ENCODE measurements at places on chromosomes 11 and 22.
A peak's percentile ranks its signal among the peaks of the same experiment; 100 is the strongest.

DNA sequence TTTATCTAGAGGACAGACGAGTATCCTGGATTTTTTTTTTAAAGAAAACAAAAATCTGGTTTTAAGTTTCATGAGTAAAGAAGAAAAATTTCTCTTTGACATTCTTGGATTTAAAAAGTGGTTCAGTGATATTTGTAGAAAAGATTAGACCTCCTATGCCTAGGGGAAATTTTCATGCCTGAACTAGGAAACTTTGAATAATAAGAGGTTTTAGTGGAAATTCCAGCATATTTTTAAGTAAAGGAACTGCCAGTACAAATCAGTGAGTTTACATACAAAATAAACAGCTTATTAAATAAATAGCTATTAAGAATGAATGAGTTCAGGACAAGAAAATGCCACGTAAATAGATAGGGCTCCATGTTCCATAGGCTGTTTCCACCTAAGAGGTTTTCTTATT is 17.5 kb downstream of the JAM3 start:
- no peak for DNase-seq

- DNase-seq = no peak
Observed at GRCh38 chr11:119545978-119546915, 123.3 kb upstream of the THY1 start.

DNA sequence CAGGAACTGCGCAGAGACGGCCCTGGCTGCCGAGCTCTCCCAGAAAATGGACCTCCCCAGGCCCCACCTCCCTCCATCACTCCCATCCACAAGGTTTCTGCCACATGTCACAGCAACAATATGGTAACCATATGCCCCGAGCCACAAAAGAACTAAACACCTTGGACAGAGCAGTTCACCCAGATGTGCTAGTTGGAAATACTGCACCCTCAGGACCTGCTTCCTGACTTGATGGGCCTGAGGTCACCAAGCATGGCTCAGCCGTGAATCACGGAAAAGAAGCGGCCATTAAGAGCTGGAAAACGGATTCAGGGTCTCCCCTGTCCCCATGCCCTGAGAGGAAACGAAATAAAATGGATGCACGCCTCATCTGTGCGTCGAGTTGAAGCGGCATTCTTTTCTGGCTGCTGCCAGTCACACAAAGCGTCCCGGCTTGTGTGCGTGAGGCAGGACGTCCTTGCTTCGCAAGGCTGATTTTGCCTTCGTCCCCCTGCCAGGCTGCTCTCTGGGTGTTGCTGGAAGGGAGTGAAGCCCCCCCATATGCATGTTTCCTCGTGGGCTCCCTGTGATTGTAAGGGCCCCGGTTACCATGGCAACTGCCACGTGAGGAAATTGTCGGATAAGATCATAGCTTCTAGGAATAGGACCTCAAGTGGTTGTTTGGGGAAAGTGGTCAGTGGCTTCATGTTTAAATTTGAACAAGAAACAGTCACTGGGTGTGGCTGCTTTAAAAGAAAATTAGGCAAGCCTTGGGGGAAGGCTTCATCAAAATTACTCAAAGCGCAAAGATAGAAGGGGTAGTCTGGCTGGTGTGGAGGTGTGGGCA is 51.7 kb downstream of the FLI1 start:
- no peak for DNase-seq

DNA sequence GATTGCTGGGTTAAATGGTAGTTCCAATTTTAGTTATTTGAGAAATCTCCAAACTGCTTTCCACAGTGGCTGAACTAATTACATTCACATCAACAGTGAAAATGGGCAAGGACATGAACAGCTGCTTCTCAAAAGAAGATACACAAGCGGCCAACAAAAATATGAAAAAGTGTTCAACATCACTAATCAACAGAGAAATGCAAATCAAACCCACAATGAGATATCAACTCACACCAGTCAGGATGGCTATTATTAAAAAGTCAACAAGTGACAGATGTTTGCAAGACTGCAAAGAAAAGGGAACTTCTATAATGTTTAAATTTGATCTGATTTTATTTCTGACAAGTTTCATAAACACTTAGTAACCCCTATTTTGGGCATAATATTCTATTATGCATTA is 537.5 kb downstream of the DLG2 start:
- DNase-seq = no peak

DNA sequence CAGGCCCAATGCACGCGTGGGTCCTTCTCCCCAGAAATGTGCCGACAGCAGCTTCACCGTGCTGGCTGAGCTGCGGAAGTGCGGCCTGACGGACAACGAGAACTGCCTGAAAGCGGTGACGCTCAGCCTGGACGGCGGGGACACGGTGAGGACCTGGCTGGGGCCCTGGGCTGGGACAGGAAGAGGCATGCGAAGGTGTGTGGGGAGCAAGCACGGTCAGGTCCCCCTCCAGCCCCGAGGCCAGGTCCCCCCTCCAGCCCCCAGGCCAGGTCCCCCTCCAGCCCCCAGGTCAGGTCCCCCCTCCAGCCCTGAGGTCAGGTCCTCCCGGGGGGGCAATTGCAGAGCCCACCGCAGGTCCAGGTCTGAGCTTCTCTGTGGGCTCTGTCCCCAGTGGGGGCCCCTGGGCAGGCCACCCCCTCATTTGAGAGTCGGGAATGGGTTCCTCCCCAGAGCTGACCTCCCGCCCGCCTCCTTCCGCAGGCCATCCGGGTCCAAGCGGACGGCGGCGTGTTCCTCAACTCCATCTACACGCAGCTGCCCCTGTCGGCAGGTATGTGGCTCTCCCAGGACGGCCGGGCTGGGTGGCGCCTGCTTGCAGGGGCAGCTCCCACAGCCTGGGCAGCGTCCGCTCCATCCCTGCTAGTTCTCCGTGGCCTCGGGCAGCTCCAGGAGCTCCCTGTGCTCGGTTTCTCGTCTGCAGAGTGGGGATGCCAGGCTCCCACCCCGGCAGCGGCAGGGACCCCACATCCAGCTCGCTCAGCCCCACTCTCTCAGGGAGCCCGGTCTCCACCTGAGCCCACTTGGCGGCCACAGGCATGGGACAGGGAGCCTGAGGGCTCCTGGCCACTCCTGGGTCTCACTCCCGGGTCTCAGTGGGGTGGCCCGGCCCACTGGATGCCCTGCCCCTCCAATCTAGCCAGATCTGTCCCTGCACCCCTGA is 7.9 kb downstream of the MUC5B start:
- no peak for DNase-seq

- peak; percentile 26 for DNase-seq
Observed at GRCh38 chr11:65274735-65275682, 13.2 kb downstream of the POLA2 start.
